Left renal cortex interstitium (tissue), 4 donors: ENCODE measurements at places on chromosomes 3 and 15. TPM values are rescaled to one million over a fixed set of nuclear protein-coding genes. Genes with fewer than 3 reads are reported as not detected.

GRCh38 chr3:141328286-141329166 is 39.8 kb upstream of the ZBTB38 start:
- DNase-seq = no peak

GRCh38 chr3:67290438-67290837 is 292.3 kb downstream of the KBTBD8 start:
- DNase-seq = no peak

DNA sequence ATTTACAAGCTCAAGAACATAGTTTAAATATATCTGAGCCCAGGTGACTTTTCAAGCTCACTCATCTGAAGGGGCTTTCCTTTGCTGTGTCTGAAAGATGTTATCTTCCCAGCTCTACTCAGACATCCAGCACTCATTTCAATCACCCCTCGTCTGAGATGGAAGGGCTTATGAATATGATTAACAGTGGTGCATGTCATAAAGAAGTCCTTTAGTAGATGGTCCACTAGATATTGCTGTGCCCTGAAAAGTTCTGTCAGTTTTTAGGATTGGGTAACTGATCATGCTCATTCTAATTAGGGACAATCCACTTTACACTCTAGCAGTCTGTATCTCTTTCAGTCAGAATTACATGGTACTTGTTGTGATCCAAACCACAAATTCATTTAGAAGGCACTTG is 28.3 kb downstream of the RETNLB start:
- no peak for DNase-seq

DNA sequence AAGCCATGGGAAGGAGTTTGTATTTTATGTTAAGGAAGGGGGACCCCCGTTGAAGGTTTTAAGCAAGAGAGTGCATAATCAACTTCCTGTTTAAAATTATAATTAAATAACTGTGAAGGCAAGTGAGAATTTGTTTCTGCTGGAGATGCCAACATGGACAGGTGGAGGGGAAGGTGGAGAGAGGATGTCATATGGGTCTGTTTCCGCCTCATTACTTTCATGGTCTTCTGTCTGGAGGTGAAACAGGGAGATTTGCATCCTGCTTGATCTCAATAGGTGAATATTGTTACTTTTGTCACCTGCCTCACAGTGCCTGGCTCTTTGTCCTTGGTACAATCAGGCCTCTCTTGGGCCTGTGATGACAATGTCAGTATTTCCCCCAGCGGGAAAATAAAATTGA is 300.6 kb upstream of the LMCD1 start:
- no peak for DNase-seq

GRCh38 chr3:178359728-178360127 is 176.5 kb upstream of the KCNMB2 start:
- no peak for DNase-seq

DNA sequence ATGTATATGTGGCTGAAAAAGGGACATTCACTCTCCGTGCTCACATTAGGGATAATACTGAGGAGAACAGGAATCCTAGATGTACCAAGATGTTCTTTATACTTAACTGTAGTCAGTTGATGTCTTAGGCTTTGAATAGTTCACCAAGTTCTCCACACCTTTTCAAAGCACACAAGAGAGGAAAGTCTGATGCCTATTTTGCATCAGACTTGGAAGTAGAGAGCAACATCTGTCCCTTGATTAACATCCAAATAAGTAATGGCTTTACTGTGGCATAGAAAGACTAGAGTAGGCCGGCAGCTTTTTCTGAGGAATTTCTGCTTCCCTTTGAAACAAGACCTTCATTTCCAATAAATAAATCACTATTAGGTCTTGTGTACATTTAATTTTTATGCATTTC is 34.0 kb downstream of the PIGB start:
- DNase-seq = no peak

DNA sequence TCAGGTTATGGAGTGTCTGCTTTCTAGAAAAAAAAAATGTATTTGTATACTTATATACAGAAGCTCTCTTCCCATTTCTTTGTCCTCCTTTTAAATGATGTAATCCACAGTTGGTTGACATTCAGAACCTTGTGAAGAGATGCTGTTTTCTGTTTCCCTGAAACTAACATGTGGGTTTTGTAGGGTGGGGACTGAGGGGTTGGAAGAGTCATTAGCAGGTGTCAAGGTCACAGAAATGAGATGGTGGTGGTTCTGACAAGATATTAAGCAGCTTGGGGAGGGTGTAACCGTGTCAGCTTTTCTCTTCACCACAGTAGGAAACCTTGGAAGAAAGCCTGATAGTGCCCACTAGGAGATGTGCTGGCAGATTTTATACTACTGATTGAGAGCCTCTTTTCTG is 2.4 kb downstream of the RASA2 start:
- no peak for DNase-seq

DNA sequence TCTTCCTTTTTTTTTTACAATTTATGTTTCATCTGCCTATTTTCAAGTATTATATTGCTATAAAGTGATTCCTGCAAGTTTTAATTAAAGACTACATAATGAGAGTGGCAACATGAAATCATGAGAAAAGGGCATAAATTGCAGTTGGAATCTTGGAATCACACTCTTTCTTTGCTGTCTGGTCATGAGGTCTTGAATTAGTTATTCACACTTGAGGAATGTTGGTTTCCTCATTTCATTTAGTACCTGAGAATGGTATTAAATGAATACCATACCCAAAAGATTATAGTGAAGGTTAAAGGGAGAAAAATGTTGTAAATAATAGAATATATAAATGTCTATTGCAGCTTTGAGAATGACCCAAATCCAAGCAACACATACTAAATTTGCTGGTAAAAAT is 25.8 kb upstream of the CNTN3 start:
- DNase-seq = no peak

GRCh38 chr3:129429080-129429451 is 630 bp upstream of the EFCAB12 start:
- DNase-seq = no peak

- DNase-seq = no peak
Observed at GRCh38 chr15:43292375-43293078, 25.8 kb upstream of the TGM5 start.

- no peak for DNase-seq
Observed at GRCh38 chr3:167863811-167864551, 128.5 kb downstream of the SERPINI1 start.

- no peak for DNase-seq
Observed at GRCh38 chr3:14490255-14490654, 49.9 kb downstream of the GRIP2 start.

- no peak for DNase-seq
Observed at GRCh38 chr3:142259359-142259758, 34.0 kb upstream of the GK5 start.

- no peak for DNase-seq
Observed at GRCh38 chr3:114902691-114903101, 244.4 kb downstream of the ZBTB20 start.

TMEM207 gene
- polyA plus RNA-seq = 25.7 TPM

CCR8 gene
- polyA plus RNA-seq = not detected

CCRL2 gene
- 0.81 TPM for polyA plus RNA-seq

CLDN11 gene
- polyA plus RNA-seq = 210 TPM

FAM107A gene
- polyA plus RNA-seq = 7.4 TPM

CYP11A1 gene
- polyA plus RNA-seq = 1.2 TPM

CPB1 gene
- 0.71 TPM for polyA plus RNA-seq

NUDT16 gene
- polyA plus RNA-seq = 35.1 TPM

RNF168 gene
- 15.0 TPM for polyA plus RNA-seq
